ENCODE measurements at places on chromosomes 12 and 14. TPM values are rescaled to one million over a fixed set of nuclear protein-coding genes. Genes with fewer than 3 reads are reported as not detected.

DNA sequence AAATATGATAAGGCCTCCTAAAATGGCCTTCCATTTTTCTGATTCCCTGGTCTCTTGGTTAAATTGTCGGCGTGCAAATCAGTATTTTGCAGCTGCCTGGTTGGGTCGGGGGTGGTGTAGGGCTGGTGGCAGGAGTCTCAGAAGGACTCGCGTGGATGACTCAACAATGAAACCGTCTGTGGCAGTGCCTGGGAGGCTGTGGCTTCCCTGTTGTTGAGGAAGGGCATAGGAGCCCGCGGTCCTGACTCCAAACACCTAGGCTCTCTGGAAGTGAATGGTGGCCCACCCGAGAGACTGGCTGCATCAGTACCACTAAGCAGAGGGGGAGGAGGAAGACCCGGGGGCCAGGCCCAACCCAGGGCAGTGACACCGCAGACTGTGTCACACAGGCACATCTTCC, 207.9 kb downstream of the TTC7B start:
- no peak for DNase-seq

DNA sequence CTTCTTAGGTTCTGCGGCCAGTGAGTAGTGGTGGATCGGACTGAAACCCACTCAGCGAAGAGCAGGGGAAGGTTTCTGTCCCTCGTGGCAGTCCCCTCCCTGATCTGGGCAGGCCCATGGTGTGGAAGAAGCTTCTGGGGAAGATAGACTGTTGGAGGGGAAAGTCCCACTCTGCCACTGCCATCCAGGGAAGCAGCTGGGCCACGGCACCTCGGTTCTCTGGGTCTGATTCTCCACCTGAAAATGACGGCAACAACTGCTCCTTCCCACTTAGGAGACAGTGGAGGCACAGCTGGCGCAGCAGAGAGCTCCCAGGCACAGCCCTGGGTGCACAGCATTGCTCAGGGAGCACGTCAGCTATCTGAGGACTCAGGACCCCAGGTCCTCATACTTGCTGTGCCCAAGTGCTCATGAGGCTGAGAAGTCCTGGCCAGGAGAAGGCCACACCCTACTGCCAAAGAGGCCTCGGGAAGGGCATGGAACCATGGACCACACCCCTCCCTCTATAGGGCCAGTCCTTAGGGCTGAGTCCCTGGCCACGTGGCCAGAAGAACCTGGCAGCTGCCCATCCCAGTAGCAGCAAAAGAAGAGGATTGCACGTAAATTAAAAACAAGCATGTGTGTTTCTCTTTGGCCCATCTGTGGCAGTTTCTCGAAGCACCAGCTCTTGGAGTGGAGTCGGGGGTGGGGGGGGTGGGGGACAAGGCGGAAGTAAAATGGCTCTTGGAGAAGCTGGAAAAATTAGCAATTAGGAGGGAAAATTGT, 85.3 kb upstream of the BCL11B start:
- DNase-seq: no peak

GRCh38 chr14:61911574-61911973, 149.4 kb downstream of the SNAPC1 start:
- DNase-seq: no peak

Gene CEP170B
- 8.5 TPM for total RNA-seq

GRCh38 chr14:44791730-44792129, 170.0 kb downstream of the KLHL28 start:
- no peak for DNase-seq

Gene TSPAN19
- not detected for total RNA-seq

Gene NELL2
- 22.7 TPM for total RNA-seq

DNA sequence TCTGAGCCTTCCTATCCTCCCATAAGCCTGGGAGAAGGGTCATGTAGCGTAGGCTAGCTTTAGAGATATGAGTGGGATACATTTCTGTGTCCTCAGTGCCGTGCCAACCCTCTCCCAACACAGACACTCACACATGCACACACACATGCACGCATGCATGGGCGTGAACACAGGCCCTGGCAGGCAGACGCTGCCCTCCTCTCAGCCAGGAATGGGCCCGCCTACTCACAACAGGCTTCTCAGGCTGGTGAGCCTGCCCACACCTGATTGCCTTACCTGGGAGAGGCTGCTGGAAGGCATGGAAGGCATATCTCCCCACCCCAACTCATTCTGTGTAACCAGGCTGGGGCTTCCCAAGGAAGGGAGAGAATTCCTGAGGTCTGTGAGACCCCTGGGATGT, 12.8 kb upstream of the ACVR1B start:
- no peak for DNase-seq

GRCh38 chr14:49619730-49620129, 696 bp downstream of the RPL36AL start:
- no peak for DNase-seq

Gene COX6A1
- total RNA-seq: 329 TPM

Gene LGR5
- not detected for total RNA-seq

GRCh38 chr12:124122722-124123121, 149.7 kb downstream of the ZNF664 start:
- no peak for DNase-seq

- DNase-seq: no peak
Observed at GRCh38 chr14:71314717-71315116, 407.5 kb downstream of the PCNX1 start.

DNA sequence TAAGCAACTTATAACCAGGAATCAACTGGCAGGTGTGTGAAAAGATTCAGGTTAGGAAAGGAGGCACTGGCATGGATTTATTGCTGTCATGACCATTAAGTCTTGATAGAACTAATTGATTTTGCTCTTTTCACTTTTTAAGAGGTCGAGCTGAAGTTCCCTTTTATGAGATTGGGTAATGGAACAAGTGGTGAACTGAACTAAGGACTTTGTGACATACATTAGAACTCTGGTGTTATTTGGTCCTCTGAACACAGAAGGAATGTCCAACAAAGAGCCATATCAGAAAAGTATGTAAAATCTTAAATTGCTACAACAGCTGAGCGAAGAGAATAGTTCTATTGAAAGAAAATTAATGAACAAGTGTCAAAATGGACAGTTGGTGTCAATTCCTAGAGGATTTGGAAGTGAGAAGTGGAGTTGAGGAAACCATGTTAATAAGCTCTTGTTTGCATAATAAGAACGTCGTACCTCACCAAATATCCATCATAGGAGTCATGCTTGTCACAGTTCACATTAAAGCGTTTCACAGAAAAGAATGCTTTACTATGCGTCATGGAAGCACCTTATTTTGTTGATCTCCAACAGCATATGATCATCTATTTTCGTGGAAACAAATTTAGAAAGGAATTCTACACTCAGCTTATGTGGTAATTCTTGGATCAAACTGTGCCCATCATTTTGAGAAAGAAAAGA, 8.4 kb upstream of the MYF6 start:
- DNase-seq: no peak

- no peak for DNase-seq
Observed at GRCh38 chr12:27161458-27162228, 79.3 kb upstream of the C12orf71 start.

Gene CLEC4E
- not detected for total RNA-seq

Gene MYL6B
- 85.2 TPM for total RNA-seq

DNA sequence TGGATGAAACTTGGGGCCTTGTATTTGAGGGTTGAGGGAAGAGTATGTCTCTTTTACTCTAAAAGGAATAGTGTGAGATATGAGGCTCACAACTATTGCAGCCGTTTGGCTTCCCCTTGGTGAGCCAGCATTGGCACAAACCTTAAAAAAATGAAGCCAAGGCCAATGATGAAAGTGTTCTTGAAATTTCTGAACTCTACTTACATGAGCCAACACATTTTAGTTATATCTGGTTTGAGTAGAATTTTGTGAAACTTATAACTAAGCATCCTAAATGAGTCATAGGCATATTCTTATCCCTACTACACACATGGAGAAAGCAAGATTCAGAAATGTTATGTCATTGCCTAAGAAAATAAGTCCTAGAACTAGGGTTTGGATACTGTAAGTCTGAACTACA, 55.3 kb upstream of the ACSS3 start:
- no peak for DNase-seq

All from activated CD8-positive, alpha-beta memory T cell treated with anti-CD3 and anti-CD28 coated beads, Interleukin-2, amount 10 ng/mL, durations not matched to agents 7 days and 5 days (primary cell).